ENCODE measurements at places on chromosomes 12 and 14.

GRCh38 chr12:85057370-85057963 lies 21.3 kb downstream of the LRRIQ1 start:
- DNase-seq = no peak

GRCh38 chr12:45122768-45123380 lies 72.0 kb upstream of the DBX2 start:
- no peak for DNase-seq

GRCh38 chr12:131942671-131943070 lies 7.1 kb upstream of the EP400 start:
- no peak for DNase-seq

DNA sequence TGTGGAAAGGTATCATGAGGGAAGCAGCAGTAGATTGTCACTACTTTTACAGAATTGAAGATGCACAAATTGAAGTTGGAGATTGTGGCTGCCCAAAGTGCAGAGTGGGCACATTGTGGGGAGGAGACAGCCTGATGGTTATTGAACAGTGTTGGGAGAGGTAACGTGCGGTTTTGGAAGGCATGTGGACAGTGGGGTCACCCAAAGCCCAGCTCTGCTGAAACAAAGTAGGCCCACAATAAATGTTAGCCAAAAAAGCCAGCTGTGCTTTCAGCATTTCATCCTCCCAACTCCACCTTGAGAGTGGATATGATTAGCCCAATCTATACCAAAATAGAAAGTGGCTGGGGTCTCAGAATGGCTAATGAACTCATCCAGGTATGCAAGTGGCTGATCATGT lies 96.7 kb downstream of the TMX1 start:
- DNase-seq = no peak

DNA sequence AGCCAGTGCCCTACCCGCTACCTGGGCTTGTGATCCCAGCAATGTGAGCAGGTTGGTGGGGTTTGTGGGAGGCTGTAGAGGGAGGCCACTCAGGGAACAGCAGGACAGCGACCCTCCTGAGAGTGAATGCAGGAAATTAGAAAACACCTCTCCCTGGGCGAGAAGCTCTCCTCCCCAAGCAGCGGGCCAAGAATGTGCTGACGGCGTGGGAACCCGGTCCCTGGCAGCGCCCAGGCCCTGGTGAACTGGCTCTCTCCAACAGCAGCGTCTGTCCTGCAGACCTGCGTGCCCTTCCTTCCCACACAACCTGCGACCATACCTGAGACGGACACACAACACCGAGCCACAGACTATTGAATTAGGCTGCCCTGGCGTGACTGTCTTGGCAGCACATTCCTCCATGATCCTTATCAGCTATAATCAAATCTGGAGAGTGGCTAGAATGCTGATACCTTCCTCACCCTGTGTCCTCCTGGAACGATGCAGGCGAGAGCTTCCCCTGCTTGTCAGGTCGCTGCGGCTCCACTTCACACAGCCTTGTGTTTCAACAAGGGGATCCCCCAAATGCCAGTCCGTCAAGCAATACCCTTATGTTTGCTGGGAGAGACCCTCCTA lies 114.8 kb upstream of the GSC start:
- DNase-seq = no peak

DNA sequence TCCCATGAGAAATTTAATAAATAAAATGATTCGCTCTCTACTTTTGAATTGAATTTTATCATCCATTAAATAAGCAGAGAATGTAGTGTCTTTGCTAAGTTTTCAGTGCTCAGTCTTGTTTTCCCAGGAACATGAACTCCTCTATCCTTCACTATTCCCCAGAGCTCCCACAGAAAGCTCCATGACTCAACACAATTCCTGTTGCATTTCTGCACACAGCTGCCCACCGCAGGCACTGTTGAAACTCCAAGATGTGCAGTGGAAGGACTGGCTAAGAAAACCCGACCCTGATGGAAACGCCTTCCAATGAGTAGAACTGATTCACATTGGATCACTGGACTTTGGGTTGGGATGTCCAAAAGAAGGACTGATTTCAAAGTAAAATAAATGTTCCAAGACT lies 202.4 kb upstream of the AMIGO2 start:
- no peak for DNase-seq

DNA sequence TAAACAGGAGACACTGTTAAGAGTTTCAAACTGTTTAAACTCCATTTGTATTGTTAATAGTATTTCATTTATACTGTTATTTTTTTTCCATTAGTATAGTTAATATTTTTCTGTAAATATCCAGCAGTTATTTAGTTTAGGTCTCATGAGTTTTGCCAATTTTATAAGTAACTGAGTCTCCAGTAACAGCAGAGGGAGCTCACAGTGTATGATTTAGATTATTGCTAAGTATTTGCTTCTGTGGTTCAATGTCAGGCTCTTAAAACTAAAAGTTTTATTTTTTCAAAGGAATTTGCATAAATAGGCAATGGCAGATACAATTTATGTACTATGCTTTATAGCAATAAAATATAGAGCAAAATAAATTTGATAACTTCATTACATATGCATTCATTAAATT lies 209.7 kb downstream of the ATXN7L3B start:
- DNase-seq = no peak
